MCF 10A (cell line): ENCODE measurements at places on chromosomes 3 and 15. TPM values are rescaled to one million over a fixed set of nuclear protein-coding genes. Genes with fewer than 3 reads are reported as not detected.

- H3K36me3 ChIP-seq = no peaks in the 10 kb centered on the region
- DNase-seq = no peak
- no peaks in the 10 kb centered on the region for H3K27me3 ChIP-seq
- H3K27ac ChIP-seq = no peak overlapping the region
- no peak overlapping the region for H3K4me3 ChIP-seq
These were observed 221.3 kb downstream of the OPA1 start for GRCh38 chr3:193814166-193814892.

DNA sequence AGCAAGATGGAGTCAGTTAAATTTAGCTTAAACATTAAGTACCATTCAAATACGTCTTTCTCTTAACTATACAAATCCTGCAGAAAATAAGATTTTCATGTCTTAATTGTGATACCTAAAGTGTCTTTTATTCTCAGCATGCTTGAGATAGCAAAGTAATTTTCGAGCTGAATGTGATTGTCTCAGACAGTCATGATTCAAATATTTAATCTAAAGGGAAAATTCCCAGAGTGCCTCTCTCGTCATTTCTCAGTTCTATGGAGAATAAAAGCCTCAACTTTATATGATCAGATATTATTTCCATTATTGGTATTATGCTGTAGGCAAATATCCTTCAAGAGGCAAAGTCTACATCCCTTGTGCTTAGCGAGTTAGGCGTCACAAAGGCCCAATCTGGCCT lies 589.9 kb downstream of the TAFA4 start:
- H3K36me3 ChIP-seq = no peaks in the 10 kb centered on the region
- no peak for DNase-seq
- H3K27me3 ChIP-seq = no peaks in the 10 kb centered on the region
- H3K4me3 ChIP-seq = no peak overlapping the region

GRCh38 chr3:48715174-48715800 lies 1.7 kb downstream of the IP6K2 start:
- H3K27ac ChIP-seq = peak overlapping the region; percentile 98
- peak overlapping the region; percentile 93 for H3K4me3 ChIP-seq
- peaks cover 22% of the 10 kb centered on the region for H3K4me1 ChIP-seq
- DNase-seq = peak; percentile 25
- peaks cover 62% of the 10 kb centered on the region for H3K36me3 ChIP-seq

DNA sequence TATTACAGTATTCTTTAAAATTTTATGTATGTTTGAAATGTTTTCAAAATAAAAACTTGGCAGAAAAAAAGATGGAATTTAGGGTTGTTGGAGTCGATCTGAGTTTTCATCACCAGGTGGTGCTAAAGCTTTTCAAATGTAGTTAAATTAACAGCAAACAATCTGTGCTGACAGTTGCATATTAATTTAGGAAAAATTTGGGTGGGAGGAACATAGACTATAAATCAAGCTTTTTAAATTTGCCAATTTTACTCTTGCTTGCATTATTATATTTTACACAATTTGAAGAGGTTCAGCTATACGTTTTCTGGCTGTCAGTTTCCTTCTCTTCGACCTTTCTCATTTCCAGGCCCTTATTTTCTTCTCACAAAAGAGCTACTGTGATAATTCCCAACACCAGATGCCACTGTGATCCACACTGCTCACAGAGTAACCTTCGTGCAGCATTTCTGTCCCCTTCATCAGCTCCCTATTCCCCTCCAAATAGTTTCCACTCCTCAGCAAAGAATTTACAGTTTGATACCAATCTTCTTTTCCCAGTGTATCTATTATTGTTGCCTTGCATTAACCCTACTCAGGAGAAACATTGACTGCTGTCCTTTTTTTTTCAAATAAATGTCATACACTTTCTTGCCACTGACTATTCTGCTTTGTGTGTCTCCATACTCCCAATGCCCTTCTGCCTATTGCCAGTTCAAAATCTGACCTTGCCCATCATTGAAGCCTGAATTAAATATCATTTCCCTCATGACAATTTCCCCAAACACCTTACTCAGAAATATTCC lies 53.4 kb upstream of the EIF5A2 start:
- no peaks in the 10 kb centered on the region for H3K36me3 ChIP-seq
- H3K4me3 ChIP-seq = no peak overlapping the region
- H3K27me3 ChIP-seq = no peaks in the 10 kb centered on the region
- peak; percentile 45 for DNase-seq
- no peak overlapping the region for H3K27ac ChIP-seq

DNA sequence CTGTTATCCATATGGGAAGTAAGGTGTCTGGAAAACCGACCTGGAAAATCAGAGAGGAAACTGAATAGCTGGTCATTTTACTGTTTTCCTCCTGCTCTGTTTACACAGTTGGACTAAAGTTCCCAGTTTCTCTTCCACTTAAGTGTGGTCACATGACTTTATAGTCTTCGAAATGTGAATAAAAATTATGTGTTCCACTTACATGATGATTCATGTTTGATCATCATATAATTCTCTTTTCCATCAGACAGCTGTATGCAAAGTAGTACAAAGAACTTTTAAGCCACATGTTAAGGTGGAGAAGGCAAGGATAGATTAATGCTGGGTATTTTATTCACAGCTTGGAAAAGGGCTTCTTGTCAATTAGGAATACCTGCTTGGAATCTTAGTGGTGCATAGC lies 525.5 kb upstream of the BCHE start:
- H3K4me3 ChIP-seq = no peak overlapping the region
- H3K36me3 ChIP-seq = no peaks in the 10 kb centered on the region
- peak overlapping the region; percentile 39 for H3K27ac ChIP-seq
- peak; percentile 5 for DNase-seq
- H3K27me3 ChIP-seq = no peaks in the 10 kb centered on the region
- no peaks in the 10 kb centered on the region for H3K4me1 ChIP-seq

GRCh38 chr3:118986734-118987133 lies 47.9 kb downstream of the IGSF11 start:
- H3K4me3 ChIP-seq = no peak overlapping the region
- H3K27me3 ChIP-seq = peaks cover 51% of the 10 kb centered on the region
- H3K4me1 ChIP-seq = no peaks in the 10 kb centered on the region
- DNase-seq = no peak
- H3K36me3 ChIP-seq = no peaks in the 10 kb centered on the region

- no peaks in the 10 kb centered on the region for H3K27me3 ChIP-seq
- no peak overlapping the region for H3K4me3 ChIP-seq
- no peak for DNase-seq
- H3K36me3 ChIP-seq = no peaks in the 10 kb centered on the region
- H3K4me1 ChIP-seq = peaks cover 9% of the 10 kb centered on the region
These were observed 45.8 kb downstream of the SPSB4 start for GRCh38 chr3:141096981-141097380.

Gene C3orf18
- 1.3 and 1.9 TPM in 2 replicates for total RNA-seq

DNA sequence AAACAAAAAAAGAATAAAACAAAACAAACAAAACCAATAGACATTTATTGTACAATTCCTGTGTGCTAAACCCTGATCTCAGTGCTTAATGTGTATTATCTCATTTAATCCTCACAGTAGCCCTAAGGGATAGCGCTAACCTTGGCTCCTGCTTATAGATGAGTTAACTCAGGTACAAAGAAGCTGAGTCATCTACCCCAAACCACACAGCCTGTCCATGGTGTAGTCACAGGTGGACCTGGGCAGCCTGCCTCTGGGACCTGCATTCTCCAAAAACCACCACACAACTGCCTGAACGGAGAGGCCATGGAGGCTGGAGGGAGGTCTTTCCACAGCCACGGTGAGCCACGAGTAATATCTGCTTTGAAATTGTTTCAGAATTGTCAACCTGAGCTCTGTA lies 5.5 kb upstream of the CLN6 start:
- H3K4me3 ChIP-seq = no peak overlapping the region
- H3K27me3 ChIP-seq = no peaks in the 10 kb centered on the region
- peaks cover 4% of the 10 kb centered on the region for H3K36me3 ChIP-seq
- peak; percentile 62 for DNase-seq

Gene DNASE1L3
- total RNA-seq = not detected in 2 replicates

DNA sequence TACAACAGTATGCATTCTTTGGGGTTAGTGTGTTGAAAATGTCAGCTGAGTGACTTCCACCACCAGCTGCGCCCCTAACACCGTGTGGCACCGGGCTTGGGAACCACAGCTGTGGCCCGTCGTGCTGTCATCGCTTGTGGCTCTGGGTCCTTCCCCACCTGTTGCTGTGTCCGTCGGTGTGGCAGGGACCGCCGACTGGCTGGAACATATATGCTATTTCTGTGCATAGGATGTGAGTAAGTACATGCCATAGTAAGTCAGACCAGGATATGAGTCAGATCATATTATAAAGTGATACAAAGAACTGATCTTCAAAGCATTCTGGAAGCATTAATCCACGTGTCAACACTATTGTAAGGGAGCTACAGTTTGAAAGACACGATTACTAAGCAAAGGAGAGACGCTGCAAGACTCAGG lies 31.9 kb downstream of the EHD4 start:
- peaks cover 43% of the 10 kb centered on the region for H3K4me1 ChIP-seq
- H3K4me3 ChIP-seq = peak overlapping the region; percentile 3
- peak overlapping the region; percentile 35 for H3K27ac ChIP-seq
- H3K27me3 ChIP-seq = no peaks in the 10 kb centered on the region
- peaks cover 10% of the 10 kb centered on the region for H3K36me3 ChIP-seq

GRCh38 chr3:37202035-37202434 lies 27.7 kb upstream of the LRRFIP2 start:
- H3K27ac ChIP-seq = no peak overlapping the region
- peaks cover 22% of the 10 kb centered on the region for H3K4me1 ChIP-seq
- no peaks in the 10 kb centered on the region for H3K36me3 ChIP-seq
- H3K27me3 ChIP-seq = no peaks in the 10 kb centered on the region
